ENCODE measurements at places on chromosomes 2 and 18.

DNA sequence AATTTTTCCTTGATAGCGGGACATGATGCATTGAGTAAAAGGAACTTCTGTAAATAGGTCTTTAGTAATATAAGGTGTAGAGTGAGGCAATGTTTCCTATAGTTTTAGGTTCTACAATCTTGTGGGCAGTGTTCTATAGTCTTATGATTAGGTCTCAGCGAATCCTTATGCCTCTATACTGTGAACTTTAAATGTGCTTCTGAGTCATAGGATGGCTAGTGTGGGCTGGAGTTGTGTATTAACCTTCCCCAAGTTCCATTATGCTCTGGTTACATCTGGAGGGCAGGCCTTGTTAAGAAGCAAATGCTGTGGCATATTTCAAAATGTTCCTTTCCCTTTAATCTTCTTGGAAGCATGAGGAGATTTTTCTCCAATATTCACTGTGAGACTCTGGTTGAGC, 73.5 kb downstream of the ROCK2 start:
- no peak for DNase-seq

- no peak for DNase-seq
Observed at GRCh38 chr2:223069988-223070387, 18.0 kb downstream of the KCNE4 start.

DNA sequence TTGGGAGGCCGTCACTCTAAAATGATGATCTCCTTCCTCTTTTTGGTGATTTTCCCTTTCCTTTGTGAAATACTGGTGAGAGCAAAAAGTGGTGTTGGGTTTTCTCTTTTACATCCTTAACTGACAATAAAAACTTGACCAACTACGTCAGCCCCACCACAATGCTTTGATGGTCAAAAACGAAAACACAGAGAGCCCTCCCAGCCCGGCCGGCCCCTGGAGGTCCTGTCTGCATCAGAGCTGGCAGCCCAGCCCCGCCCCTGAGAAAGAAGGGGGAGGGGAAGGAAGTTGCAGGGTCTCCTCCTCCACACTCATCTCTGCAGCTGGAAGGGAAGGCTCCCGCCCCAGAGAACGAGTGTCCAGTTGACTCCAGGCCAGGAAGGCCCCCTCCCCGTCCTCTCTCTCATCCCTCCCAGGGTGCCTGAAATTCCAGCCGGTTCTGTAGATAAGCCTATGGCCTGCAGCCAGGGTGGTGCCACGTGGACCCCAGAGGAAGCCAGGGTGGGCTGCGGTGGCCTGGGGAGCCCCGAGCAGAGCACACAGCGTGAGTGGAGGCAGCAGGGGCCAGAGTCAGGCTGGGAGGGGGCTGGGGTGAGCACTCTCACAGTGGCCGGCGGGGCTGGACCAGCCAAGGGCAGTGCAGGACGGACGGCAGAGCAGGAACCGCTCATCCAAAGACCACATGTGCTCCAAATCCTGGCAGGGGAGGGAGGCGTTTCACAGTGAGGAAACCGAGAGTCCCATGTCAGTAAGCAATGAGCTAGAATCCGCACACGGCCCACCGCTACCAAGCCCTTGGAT, 19.8 kb downstream of the BIN1 start:
- no peak for DNase-seq

DNA sequence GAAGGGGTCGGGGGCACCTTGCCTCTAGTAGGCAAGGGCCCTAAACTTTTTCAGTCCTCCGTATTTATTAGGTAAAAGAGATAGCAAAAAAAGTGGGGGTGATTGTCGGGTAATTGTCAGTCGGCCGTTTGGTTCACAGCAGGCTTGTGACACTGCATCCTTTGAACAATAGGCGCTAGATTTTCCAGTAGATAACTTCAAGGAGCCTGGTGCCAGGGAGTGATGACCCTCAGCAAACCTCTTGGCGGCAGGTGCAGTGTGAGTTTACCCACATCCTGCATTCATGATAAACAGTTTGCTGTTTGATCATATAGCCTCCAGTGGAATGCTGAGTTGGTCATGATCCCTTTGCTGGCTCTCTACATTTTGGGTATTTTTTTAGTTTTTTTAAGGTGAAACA, 22.9 kb downstream of the SERPINB8 start:
- DNase-seq = no peak

GRCh38 chr2:46711156-46711555, 204.4 kb downstream of the MCFD2 start:
- no peak for DNase-seq

DNA sequence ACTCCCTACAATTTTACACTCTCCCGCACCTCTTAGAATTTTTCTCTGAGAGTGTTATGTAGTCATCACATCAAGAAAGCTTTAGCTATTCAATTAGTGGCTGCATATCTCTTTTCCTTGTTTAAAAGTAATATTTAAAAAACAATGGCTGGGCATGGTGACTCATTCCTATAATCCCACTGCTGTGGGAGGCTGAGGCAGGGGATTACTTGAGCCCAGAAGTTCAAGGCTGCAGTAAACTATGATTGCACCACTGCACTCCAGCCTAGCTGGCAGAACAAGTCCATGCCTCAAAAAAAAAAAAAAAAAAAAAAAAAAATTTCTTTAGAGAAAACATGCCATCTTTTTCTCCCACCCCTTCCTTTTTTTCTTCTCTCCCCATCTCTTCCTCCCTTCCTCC, 44.3 kb downstream of the AQP4 start:
- no peak for DNase-seq

- DNase-seq = no peak
Observed at GRCh38 chr2:15640261-15640711, 48.6 kb downstream of the DDX1 start.

- DNase-seq = no peak
Observed at GRCh38 chr18:37532917-37533316, 32.7 kb downstream of the CELF4 start.
